CD4-positive, alpha-beta memory T cell (primary cell): ENCODE measurements at places on chromosomes 7 and 10. TPM values are rescaled to one million over a fixed set of nuclear protein-coding genes. Genes with fewer than 3 reads are reported as not detected.

DNA sequence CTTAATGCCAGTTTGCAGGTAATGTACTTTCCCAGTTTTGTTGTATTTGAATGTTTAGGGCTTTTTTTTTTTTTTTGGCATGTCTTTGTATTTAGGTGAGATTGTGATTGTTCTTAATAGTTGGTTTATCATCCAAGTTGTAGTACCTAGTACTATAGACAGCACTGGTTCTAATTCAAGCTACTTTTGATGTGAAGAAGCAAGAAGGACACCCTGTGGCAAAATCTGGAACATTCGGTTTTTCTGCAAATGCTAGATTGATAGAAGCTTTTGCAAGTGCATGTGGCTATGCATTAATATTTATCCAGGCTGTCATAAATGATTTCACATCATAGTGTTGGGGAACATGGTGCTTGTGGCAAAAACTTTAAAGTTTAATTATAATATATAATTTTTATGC lies 248.9 kb downstream of the FOXP2 start:
- DNase-seq: no peak

- DNase-seq: no peak
These were observed 317.0 kb upstream of the COBL start for GRCh38 chr7:51633596-51633995.

- no peak for DNase-seq
These were observed 814 bp downstream of the MEST start for GRCh38 chr7:130492523-130493274.

DNA sequence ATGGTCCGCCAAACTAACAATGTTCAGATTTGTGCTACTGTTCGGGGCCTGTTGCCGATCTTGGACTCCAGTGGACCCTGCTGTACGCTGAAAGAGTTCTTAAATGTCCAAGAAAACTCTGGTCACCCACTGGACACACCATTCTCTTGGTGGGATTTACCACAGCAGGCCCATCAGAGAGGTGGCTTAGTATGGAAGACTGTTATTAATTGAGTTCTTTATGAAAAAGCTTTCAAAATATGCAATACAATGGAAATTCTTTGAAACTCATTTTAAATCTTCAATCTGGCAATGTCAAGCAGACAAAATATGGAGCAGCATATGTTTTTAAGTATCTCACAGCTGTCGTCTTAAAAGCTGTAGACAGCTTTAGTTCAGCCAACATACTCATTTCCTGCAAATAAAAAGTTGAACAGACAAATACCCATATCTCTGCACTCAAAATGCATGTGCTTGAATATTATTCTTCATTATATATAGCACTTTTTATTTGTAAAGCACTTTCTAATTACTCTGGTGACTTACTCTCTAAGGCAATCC lies 37.4 kb upstream of the GRM8 start:
- DNase-seq: no peak

- DNase-seq: no peak
These were observed 16.3 kb downstream of the SFTPA1 start for GRCh38 chr10:79627075-79627474.

- no peak for DNase-seq
These were observed 23.3 kb upstream of the STEAP2 start for GRCh38 chr7:90188281-90188680.

DNA sequence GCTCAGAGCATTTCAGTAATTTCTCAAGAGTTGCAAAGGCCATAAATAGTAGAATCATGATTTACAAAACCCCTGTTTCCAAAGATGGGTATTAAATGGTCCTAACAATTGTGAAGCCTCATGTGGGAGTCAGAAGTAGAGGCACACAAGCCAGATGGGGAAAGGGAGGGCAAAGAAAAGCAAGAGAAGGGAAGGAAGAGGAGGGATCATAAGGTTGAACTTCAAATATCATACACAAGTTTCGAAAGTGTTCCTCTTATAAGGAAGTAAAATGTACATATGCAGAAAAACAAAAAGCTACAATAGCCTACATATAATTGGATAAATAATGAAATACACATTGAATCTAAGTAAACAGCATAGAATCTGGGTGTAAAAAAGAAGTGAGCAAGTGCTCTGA lies 6.0 kb downstream of the LIPN start:
- no peak for DNase-seq

Gene TRPV5
- not detected for total RNA-seq

DNA sequence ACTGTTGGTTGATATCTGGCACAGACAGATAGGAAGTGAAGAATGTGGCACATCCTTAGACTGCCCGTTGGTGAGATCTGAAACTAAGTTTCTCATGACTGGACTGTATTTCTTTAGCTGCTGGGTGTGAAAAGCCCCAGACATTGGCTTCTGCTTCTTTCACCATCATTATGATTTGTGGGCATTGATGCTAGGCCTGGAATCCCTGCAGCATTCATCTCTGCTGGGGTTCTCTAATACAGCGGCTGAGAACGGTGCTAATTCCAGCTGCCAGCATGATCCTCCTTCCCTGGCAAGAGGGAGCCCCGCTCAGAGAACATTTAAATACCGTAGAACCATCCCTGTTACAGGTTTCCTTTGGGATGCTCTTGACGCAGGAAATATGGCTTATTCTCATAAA lies 26.2 kb downstream of the RBM20 start:
- DNase-seq: no peak
